Omental fat pad (tissue), 4 donors: ENCODE measurements at places on chromosomes 1 and 21. TPM values are rescaled to one million over a fixed set of nuclear protein-coding genes. Genes with fewer than 3 reads are reported as not detected.

- DNase-seq = no peak
Measured at GRCh38 chr1:206808615-206809014, 36.3 kb upstream of the IL10 start.

DNA sequence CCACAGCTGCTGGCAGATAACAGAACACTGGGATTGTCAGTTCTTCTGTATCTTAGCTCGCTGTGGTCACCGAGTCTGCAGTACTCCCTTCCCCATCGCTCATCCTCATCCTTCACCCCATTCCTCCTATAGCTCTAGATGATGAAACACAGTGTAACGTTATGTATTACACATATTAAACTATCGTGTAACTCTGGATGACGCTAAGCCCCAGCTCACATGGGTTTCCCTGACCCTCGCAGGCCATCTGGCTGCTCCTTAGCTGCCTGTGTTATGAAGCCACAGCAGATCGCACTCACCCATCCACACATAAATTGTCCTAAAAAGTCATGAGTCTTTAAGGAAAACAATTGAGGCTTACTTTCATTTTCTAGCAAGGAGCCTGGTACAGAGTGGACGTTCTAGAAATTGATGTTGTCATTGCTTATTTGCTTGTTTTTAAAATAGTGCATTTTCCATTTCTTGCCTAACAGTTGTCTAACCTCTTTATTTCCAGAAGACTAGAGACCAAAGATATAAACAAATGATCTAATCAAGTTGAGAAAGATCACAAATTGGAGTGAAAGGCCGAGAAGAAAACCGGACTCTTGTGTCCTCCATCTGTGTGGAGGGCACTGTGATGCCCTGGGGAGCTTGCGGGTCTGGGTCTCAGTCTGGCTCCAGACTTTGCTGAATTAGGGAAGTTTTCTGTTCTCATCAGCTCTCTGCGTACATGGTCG lies 24.3 kb upstream of the PCP4 start:
- no peak for DNase-seq

DNA sequence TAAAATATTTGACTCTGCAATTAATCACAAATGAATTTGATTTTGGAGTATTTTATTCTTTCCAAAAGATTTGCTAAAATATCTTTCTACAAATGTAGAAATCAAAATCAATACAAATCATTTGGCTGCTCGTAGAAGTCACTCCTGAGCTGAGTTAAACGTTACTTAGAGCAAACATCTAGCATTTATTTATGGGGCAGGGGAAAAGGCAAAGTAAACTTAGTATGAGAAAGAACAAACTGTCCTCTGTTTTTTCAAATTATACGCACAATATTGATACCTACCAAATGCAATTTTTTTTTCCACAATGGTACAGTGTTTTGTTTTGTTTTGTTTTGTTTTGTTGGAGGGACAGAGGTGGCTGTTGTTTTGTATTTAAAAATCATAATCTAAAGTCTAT lies 233.8 kb downstream of the TTLL7 start:
- no peak for DNase-seq

DNA sequence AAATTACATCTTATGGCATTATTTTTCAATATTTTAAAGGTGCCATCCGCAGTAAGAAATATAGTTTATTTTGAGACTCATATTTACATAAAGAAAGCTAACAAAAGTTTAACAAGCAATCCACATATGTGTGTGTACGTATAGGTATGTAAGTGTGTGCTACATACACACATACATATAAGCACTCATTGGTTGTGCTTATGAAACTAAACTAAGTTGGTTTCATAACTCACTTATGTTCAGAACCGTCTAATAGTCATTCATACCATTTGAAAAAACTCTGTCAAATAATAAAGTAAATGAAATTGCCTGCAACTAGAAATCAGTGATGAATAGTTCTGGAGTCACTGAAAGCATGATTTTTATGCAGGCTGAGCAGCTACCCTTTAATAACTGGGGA lies 14.1 kb downstream of the TATDN3 start:
- no peak for DNase-seq

DNA sequence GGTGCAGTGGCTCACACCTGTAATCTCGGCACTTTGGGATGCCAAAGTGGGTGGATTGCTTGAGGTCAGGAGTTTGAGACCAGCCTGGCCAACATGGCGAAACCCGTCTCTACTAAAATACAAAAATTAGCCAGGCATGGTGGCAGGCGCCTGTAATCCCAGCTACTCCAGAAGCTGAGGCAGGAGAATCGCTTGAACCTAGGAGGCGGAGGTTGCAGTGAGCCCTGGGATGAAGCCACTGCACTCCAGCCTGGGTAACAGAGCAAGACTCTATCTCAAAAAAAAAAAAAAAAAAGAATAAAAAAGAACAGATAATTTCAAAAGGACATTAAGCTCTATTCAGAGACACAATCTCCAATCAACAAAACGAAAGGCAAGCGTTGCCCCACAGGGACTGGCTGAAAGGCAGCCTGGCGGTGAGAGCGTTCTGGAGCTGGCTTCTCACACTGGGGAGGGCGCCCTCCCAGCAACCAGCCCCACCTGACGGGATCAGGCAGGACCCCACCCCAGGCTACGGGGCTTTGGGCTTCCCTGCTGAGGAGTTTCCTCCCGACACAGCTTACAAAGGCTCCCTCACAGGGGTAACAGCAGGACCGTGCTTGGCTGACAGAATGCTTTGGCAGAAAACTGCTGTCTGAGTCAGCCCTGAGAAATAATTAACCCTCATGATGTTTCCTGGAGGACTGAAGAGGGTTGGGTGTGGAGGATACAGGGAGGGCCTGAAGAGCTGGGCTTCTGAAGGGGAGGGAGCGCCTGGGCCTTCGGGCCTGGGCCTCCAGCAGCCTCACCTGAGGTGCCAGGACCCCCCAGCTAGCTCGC lies 31.1 kb upstream of the SRP9 start:
- no peak for DNase-seq

GRCh38 chr1:22935433-22935832 lies 37.2 kb downstream of the LACTBL1 start:
- DNase-seq = no peak

GRCh38 chr1:4654764-4655673 lies 610 bp downstream of the AJAP1 start:
- DNase-seq = no peak

DNA sequence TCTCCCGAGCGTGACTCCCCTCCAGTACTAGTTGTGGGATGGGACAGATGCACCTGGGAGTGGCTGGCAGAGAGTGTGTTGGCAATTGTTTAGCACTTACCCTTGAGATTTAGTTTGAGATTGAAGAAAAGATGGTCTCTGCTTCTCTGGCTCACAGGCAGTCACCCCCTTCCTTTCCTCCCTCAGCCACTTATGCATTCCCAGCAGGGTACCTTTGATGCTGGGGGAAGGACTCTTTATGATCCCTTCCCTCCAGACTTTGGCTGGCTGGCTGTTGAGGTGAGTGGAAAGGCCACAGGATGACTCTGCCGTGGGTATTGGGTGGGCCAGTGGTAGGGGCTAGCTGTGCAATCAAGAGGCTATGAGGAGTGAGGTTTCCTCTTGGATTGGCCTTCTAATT lies 236.8 kb downstream of the CAMTA1 start:
- no peak for DNase-seq

- DNase-seq = peak; percentile 41
Measured at GRCh38 chr1:169105434-169106094, 926 bp upstream of the ATP1B1 start.

- DNase-seq = no peak
Measured at GRCh38 chr21:25670726-25671125, 31.7 kb downstream of the JAM2 start.

- DNase-seq = no peak
Measured at GRCh38 chr1:21435646-21436487, 4.1 kb upstream of the NBPF3 start.

DNA sequence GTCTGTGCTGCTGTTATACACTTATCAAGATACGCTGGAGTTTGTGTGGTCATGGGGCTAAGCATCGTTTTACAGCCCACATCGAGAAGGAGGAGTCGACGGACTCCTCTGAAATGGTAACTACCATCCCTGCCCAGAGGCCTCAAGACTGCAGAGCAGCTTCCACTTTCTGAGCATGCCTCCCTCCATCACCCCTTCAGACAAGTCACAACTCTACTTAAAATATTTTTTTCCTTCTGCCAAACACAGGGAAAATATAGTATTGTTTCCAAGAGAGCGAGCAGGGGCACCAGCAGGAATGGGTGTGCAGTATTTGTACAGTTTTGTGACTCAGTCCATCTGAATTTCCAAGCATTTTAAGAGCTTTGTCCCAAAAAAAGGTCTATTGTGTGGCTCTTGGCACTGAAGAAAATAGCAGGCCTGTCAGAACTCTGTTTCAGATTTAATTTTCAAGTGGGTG lies 14.1 kb downstream of the EVA1C start:
- no peak for DNase-seq

GRCh38 chr1:203369666-203370065 lies 18.7 kb upstream of the FMOD start:
- DNase-seq = no peak

DNA sequence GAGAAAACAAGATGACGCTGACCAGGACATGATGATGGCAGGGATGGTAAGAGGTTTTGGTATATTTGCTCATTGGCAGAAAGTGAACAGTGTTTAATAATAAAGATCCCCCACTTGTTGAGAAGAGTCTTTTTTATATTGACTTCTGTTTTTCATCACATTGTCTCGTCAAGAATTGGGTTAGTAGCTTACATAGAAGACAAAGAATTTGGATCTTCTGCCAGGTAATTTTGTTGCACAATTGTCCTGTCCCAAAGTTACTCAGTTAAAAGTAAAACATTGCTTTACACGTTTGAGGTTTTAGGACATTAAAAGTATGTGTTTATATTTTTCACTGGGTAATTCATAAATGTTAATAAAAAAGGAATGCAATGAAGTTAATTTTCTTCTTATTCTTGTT lies 48.3 kb upstream of the LAMC2 start:
- no peak for DNase-seq

- DNase-seq = no peak
Measured at GRCh38 chr1:173152598-173152997, 54.5 kb downstream of the TNFSF4 start.

- no peak for DNase-seq
Measured at GRCh38 chr1:208825300-208825699, 581.1 kb upstream of the PLXNA2 start.

- no peak for DNase-seq
Measured at GRCh38 chr1:82401116-82401515, 600.4 kb downstream of the ADGRL2 start.

- DNase-seq = no peak
Measured at GRCh38 chr1:178566187-178566586, 53.3 kb downstream of the TEX35 start.

The ST6GALNAC3 gene
- 34.0 TPM for total RNA-seq

The CD46 gene
- 153 TPM for total RNA-seq

The LRRC53 gene
- total RNA-seq = not detected

The HMCN1 gene
- 45.9 TPM for total RNA-seq
